Stomach (tissue), 19 donors: ENCODE measurements at places on chromosomes 1 and 21. TPM values are rescaled to one million over a fixed set of nuclear protein-coding genes. Genes with fewer than 3 reads are reported as not detected.

Gene AMY1A
- not detected for total RNA-seq

Gene SRSF11
- 304 TPM for total RNA-seq

Gene ZBED6
- 18.3 TPM for total RNA-seq

Gene OR2L2
- not detected for total RNA-seq

Gene RABGAP1L
- total RNA-seq: 62.5 TPM

Gene PTGS2
- 14.9 TPM for total RNA-seq

DNA sequence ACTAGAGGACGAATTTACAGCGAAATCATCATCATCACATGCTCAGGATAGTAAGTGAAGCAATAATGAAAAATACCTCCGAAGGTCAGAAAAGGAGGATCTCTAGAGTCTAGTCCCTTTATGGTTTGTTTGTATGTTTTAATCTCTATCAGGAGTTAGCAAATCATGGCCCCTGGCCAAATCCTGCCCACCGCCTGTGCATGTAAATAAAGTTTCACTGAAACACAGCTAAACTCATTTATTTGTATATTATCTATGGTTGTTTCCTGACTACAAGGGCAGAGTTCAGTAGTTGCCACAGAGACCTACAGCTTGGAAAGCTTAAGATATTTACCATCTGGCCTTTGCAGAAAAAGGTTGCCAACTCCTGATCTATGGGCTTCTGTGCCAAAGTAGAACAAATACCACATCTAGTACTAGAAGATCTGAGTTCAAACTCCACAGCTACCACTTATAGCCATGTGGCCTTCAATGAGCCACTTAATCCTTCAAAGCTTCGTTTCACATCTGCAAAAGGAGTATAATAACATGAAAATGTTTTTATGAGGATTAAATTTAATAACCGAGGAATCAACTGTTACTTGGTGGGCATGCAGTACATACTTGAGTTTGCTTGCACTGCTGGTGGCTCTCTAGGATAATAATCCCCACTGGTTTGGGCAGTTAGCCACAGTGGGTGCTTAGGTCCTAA, 94.0 kb upstream of the KIF26B start:
- DNase-seq: peak; percentile 75
- no peaks in the 10 kb centered on the region for H3K27me3 ChIP-seq
- peaks cover 18% of the 10 kb centered on the region for H3K36me3 ChIP-seq
- H3K4me1 ChIP-seq: no peaks in the 10 kb centered on the region
- H3K27ac ChIP-seq: no peak overlapping the region

- H3K27ac ChIP-seq: peak overlapping the region; percentile 99
- H3K27me3 ChIP-seq: no peaks in the 10 kb centered on the region
- H3K36me3 ChIP-seq: no peaks in the 10 kb centered on the region
- peak; percentile 73 for DNase-seq
- H3K4me1 ChIP-seq: peaks cover 72% of the 10 kb centered on the region
- peak overlapping the region; percentile 85 for H3K4me3 ChIP-seq
Observed at GRCh38 chr1:15153842-15154479, 414 bp downstream of the TMEM51 start.

DNA sequence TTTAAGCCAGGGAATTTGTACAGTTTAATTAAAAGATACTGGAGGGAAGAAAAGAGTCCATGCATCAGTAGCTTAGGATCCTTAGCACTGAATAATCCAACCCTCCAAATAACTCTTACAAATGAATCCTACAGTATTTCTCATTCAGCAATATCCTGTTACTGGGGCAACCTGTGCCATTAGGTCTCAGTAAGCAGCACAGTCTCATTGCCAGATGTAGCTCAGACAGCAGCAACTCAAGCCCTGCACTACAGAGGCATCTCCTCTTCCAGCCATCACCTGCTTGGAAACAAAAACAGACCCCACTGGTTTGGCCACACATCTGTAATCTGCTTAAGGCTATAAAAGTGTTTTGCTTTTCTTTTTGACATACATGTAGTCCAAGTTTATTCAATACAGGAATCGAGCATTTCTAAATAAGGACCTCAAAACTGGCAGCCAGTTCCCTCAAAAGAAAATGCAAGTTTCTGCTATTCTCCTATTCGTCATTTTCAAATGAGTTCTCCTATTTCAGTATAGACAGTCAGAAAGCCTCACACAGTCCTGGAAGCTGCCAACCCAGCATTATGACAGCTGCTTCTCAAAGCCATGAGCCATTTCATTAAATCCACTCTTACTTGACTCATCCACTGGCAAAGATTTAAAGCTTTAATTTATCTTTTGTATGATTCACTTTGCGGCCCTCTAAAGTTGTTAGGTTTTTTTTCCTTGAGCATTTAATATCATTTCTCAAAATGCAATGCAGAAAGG, 129.0 kb downstream of the APP start:
- H3K27ac ChIP-seq: no peak overlapping the region
- H3K4me3 ChIP-seq: no peak overlapping the region
- DNase-seq: no peak
- H3K27me3 ChIP-seq: no peaks in the 10 kb centered on the region
- peaks cover 8% of the 10 kb centered on the region for H3K36me3 ChIP-seq

DNA sequence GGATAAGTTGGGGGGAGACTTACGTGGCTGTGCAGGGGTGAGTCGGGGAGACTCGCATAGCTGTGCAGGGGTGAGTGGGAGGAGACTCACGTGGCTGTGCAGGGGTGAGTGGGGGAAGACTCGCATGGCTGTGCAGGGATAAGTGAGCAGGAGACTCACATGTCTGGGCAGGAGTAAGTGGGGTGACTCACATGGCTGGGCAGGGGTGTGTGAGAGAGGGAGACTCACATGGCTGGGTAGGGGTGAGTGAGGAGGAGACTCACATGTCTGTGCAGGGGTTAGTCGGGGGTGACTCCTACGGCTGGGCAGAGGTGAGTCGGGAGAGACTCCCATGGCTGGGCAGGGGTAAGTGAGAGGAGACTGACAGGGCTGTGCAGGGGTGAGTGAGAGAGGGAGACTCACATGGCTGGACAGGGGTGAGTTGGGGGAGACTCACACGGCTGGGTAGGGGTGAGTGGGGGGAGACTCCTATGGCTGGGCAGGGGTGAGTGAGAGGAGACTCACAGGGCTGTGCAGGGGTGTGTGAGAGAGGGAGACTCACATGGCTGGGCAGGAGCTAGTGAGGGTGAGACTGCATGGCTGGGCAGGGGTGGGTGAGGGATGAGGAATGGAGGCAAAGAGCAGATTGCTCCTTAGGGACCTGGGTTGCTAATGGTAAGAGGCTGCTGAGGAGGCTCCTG, 56.0 kb upstream of the ABCG1 start:
- no peak overlapping the region for H3K4me3 ChIP-seq
- H3K36me3 ChIP-seq: no peaks in the 10 kb centered on the region
- H3K27me3 ChIP-seq: peaks cover 9% of the 10 kb centered on the region
- no peak overlapping the region for H3K27ac ChIP-seq
- no peak for DNase-seq
- peaks cover 4% of the 10 kb centered on the region for H3K4me1 ChIP-seq

GRCh38 chr1:51756290-51756689, 122.2 kb downstream of the NRDC start:
- no peaks in the 10 kb centered on the region for H3K4me1 ChIP-seq
- H3K27me3 ChIP-seq: no peaks in the 10 kb centered on the region
- no peak overlapping the region for H3K4me3 ChIP-seq
- H3K27ac ChIP-seq: no peak overlapping the region
- DNase-seq: no peak
- peaks cover 10% of the 10 kb centered on the region for H3K36me3 ChIP-seq

- H3K27ac ChIP-seq: no peak overlapping the region
- no peaks in the 10 kb centered on the region for H3K27me3 ChIP-seq
- DNase-seq: no peak
- H3K36me3 ChIP-seq: no peaks in the 10 kb centered on the region
- no peak overlapping the region for H3K4me3 ChIP-seq
- peaks cover 11% of the 10 kb centered on the region for H3K4me1 ChIP-seq
Observed at GRCh38 chr21:28885853-28886177, 106.9 kb downstream of the LTN1 start.

DNA sequence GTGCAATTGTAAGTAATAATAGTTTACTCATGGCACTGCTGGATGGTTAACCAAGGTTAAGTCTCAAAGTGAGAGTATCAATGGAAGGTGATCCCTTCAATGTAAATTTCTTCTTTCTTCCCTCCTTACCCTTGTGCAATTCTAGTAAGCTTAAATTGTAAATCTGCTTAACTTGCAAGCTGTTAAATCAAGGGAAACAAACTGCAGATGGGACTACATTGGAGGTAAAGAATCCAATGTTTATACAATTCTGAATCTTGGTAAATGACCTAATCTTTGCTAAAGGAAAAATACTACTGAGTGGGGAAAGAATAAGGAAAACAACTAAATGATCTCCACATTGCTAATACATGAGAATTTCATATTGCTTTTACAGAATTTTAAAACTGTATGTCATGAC, 6.7 kb upstream of the CD55 start:
- peaks cover 37% of the 10 kb centered on the region for H3K4me1 ChIP-seq
- no peak overlapping the region for H3K27ac ChIP-seq
- DNase-seq: no peak

GRCh38 chr21:28112511-28112910, 880.2 kb downstream of the LTN1 start:
- no peaks in the 10 kb centered on the region for H3K36me3 ChIP-seq
- peaks cover 19% of the 10 kb centered on the region for H3K4me1 ChIP-seq
- H3K4me3 ChIP-seq: no peak overlapping the region
- no peaks in the 10 kb centered on the region for H3K27me3 ChIP-seq
- DNase-seq: no peak

GRCh38 chr1:42847721-42848460, 1.5 kb downstream of the ZNF691 start:
- no peak overlapping the region for H3K27ac ChIP-seq
- H3K4me1 ChIP-seq: peaks cover 34% of the 10 kb centered on the region
- H3K36me3 ChIP-seq: peaks cover 41% of the 10 kb centered on the region
- no peak overlapping the region for H3K4me3 ChIP-seq
- no peaks in the 10 kb centered on the region for H3K27me3 ChIP-seq

DNA sequence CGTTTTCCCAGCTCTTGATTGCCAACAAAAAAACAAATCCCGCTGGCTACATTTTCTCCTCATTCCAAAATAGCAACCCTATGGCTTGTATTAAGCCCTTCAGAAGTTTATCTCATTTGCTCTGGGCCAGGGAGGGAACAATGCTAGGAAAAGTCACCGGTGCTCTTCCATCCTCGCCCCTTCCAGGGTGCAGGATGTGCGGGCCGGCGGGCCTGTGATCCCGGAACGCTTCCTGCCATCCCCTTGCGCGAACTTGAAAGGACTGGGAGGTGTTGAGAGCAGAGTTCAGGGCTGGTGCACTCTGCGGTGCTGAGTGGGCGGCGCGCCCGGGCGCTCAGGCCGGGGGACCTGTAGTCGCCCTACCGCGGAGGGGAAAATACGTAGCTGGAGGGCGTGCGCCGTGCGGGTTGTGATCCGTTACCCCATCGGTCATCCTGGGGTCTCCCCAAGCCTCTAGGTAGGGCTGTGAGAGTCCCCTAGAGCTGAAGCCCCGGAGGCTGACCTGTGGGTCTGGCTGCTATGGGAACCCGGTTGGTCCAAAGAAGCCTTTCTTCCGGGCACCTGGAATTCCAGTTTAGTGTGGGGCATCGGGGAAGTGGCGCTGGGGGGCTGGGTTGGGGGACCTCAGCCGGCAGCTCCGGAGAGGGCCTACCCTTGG, 13.1 kb downstream of the NR5A2 start:
- H3K4me1 ChIP-seq: peaks cover 58% of the 10 kb centered on the region
- peaks cover 91% of the 10 kb centered on the region for H3K27me3 ChIP-seq
- H3K27ac ChIP-seq: no peak overlapping the region
- DNase-seq: no peak
- H3K36me3 ChIP-seq: no peaks in the 10 kb centered on the region

GRCh38 chr1:179206812-179207211, 22.7 kb downstream of the ABL2 start:
- peak; percentile 20 for DNase-seq
- no peaks in the 10 kb centered on the region for H3K36me3 ChIP-seq
- H3K27ac ChIP-seq: no peak overlapping the region
- no peaks in the 10 kb centered on the region for H3K27me3 ChIP-seq
- H3K4me1 ChIP-seq: peaks cover 20% of the 10 kb centered on the region
- no peak overlapping the region for H3K4me3 ChIP-seq

- no peak for DNase-seq
- no peak overlapping the region for H3K4me3 ChIP-seq
- no peak overlapping the region for H3K27ac ChIP-seq
- H3K27me3 ChIP-seq: no peaks in the 10 kb centered on the region
Observed at GRCh38 chr1:3467096-3468036, 12.9 kb downstream of the ARHGEF16 start.

DNA sequence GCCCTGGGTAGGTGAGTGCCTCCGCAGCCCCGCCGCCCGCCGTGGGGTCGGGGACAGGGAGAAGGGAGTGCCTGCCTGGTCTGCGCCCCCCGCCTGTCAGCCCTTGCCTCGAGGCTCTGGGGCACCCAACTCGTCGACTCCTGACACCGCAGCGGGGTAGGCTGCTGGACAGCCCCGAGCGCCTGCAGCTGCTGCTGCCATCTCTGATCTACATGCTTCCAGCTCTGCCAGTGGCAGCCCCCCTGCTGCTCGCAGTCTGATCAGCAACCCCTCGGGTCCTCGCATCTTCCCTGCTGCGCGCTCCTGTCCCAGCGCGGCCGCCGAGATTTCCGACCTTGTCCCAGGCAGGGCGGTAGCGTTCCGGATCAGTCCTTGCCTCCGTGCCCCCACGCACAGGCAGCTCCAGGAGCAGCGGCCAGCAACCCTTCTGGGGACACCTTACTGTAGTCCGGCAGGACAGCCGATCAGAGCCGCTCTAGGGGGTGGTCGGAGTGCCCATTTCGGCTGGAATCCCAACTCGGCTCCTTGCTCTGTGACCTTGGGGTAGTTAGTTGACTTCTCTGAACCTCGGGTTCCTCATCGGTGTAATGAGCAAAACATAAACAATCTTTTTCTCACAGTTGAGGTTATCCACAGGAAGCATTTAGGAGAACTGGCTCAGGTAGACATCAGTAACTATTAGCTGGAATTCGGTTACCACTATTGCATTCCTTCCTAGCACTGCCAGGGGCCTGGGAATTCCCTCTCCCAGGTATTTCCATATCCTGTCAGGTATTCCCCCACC, 540 bp downstream of the BCAN start:
- peaks cover 90% of the 10 kb centered on the region for H3K27me3 ChIP-seq
- H3K36me3 ChIP-seq: no peaks in the 10 kb centered on the region
- H3K4me1 ChIP-seq: peaks cover 17% of the 10 kb centered on the region
- H3K4me3 ChIP-seq: peak overlapping the region; percentile 34
- no peak for DNase-seq

DNA sequence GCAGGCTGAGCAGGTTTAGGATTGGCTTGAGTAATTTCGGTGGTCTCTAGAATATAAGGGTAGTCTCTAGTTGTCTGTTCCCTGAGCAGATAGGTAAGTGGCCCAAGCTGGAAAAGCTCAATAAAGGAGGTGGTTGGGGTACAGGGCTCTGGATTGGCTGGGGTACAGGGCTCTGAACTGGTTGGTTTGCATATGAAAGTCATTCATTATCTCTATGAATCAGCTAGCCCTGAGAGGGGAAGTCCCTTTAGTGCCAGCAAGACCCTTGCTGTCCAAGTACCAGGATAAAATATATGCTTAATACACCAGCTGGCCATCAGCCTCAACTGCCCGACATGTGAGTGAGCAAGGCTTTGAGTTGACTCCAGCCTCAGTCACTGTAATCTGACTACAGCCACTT, 93.0 kb downstream of the ZBTB18 start:
- DNase-seq: no peak
- H3K36me3 ChIP-seq: no peaks in the 10 kb centered on the region
- H3K4me3 ChIP-seq: no peak overlapping the region
- no peaks in the 10 kb centered on the region for H3K4me1 ChIP-seq
- H3K27ac ChIP-seq: no peak overlapping the region

GRCh38 chr1:227255086-227255732, 63.1 kb downstream of the CDC42BPA start:
- no peaks in the 10 kb centered on the region for H3K27me3 ChIP-seq
- no peaks in the 10 kb centered on the region for H3K36me3 ChIP-seq
- H3K27ac ChIP-seq: no peak overlapping the region
- H3K4me3 ChIP-seq: no peak overlapping the region

GRCh38 chr1:170009551-170009950, 64.9 kb downstream of the KIFAP3 start:
- H3K4me1 ChIP-seq: no peaks in the 10 kb centered on the region
- no peaks in the 10 kb centered on the region for H3K27me3 ChIP-seq
- no peak for DNase-seq
- H3K27ac ChIP-seq: no peak overlapping the region
- H3K4me3 ChIP-seq: no peak overlapping the region
- peaks cover 15% of the 10 kb centered on the region for H3K36me3 ChIP-seq
